ENCODE measurements at places on chromosomes 1 and 21.

GRCh38 chr1:8211883-8212579, 105.9 kb upstream of the SLC45A1 start:
- no peak for DNase-seq

GRCh38 chr1:179744401-179745130, 1.5 kb downstream of the FAM163A start:
- no peak for DNase-seq

DNA sequence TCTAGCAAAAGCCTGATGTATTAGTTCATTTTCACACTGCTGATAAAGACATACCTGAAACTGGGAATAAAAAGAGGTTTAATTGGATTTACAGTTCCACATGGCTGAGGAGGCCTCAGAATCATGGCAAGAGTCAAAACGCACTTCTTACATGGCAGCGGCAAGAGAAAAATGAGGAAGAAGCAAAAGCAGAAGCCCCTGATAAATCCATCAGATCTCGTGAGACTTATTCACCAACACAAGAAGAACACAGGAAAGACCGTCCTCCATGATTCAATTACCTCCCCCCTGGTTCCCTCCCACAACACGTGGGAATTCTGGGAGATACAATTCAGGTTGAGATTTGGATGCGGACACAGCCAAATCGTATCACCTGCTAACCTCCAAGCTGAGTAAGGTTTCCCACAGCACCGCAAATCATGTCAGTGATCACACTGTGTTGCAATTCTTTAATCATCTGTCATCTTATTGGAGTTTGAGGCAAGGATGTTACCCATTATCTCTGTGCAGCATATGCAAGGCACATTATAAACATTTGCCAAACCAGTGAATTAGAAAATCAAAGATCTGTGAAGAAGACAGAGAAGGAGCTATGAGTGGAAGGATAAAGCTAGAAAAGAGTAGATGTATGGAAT, 128.5 kb downstream of the ZNF281 start:
- no peak for DNase-seq

- no peak for DNase-seq
Observed at GRCh38 chr1:38455829-38456530, 403.6 kb downstream of the RRAGC start.

- DNase-seq: no peak
Observed at GRCh38 chr1:17475752-17476151, 36.3 kb upstream of the RCC2 start.

- no peak for DNase-seq
Observed at GRCh38 chr1:40204856-40205255, 42.9 kb upstream of the TMCO2 start.

GRCh38 chr1:110870721-110871388, 2.1 kb upstream of the CD53 start:
- no peak for DNase-seq

DNA sequence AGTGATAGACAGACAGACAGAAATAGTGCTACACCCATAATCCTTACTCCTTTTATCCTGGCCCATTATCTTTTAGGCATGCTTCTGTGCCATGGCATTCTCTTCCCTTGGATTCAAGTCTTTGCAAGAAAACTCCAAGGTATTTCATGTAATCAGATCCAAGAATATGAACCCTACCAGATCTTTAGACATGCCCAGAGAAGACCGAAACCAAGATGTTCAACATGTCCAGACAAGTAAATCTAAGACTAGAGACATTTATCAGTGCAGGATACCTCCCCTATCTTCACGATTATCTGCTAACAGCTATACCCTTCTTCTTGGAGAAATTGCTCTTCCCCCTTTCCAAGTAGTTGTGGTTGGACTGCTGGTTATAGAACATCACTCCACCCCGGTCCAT, 11.8 kb upstream of the C1orf141 start:
- DNase-seq: no peak

DNA sequence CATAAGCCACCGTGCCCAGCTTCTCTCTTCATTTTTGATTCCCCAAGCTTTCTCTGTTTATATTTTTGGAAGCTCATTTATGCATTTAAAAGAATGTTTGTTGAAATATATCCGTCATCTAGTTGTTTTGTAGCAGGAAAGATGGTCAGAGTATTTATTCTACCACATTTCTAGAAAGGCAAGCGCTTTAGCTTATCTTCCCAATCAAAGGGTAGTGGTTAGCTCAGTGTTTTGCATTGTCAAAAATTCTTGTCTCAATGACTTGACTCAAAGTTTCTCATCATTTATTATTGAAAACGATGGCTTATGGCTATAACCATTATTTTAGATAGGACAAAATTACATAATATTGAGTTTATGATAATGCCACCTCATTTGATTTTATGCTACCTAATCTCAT, 116.1 kb upstream of the ZP4 start:
- DNase-seq: no peak

DNA sequence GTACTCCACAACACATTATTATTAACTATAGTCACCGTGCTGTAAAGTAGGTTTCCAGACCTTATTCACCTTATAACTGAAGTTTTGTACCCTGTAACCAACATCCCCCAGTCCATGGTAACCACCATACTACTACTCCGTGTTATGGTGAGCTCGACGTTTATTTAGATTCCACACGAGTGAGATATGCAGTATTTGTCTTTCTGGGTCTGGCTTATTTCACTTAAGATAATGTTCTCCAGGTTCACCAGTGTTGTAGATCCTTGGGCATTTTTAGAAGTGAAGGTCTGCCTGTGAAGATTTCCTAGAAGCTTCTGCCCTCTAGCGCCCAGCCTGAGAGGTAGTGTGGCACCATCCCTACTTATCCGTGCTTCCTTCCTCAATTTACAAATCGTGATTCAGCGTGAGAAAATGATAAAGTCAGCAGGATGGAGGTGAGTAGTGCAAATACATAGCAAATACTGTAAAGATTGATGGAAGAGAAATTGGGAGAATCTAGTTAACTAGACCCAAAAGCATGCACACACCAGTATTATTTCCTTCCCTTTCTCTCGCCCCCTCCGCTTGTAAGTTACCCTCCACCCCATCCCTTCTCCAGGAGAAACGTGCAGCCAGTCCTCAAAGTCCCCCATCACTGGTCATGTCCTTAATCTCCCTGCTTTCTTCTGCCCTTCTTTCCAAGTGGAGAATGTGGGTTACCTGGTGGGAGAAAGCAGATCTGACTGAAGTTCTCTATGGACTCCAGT, 36.0 kb upstream of the DISC1 start:
- no peak for DNase-seq

- DNase-seq: no peak
Observed at GRCh38 chr1:183185941-183186490, at the start of gene LAMC2. Gene LAMC2, plus strand, starts transcription at chr1:183186264. Its CDS starts 89 bp downstream, at chr1:183186353.

GRCh38 chr21:37821786-37822450, 94.3 kb downstream of the KCNJ6 start:
- no peak for DNase-seq

- DNase-seq: no peak
Observed at GRCh38 chr1:11339346-11340232, 66.6 kb downstream of the UBIAD1 start.

DNA sequence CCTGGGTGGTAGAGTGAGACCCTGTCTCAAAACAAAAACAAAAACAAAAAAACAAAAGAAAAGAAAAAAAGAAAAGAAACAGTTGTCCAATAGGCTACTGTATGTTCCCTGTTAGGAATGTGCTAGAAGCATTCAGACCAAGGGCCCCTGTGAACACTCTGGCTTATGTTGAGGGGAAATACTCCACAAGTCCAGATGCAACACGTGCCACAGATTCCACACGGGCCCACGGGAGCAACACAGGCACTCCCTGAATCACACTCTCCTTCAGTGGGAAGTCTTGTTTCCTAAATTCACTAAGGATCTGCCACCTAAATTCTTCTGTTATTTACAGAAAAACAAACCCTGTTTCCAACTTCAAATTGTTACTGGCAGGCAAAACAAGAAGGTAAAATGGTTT, 291.1 kb downstream of the PCP4 start:
- DNase-seq: no peak

- DNase-seq: peak; percentile 32
Observed at GRCh38 chr1:89987159-89987819, 7.6 kb upstream of the ZNF326 start.
